ENCODE measurements at places on chromosomes 1 and 21. TPM values are rescaled to one million over a fixed set of nuclear protein-coding genes. Genes with fewer than 3 reads are reported as not detected.

ERICH3 gene
- total RNA-seq, result not detected

GRCh38 chr1:182617734-182618351 lies 13.7 kb upstream of the RGS16 start:
- DNase-seq, result peak; percentile 62

DNA sequence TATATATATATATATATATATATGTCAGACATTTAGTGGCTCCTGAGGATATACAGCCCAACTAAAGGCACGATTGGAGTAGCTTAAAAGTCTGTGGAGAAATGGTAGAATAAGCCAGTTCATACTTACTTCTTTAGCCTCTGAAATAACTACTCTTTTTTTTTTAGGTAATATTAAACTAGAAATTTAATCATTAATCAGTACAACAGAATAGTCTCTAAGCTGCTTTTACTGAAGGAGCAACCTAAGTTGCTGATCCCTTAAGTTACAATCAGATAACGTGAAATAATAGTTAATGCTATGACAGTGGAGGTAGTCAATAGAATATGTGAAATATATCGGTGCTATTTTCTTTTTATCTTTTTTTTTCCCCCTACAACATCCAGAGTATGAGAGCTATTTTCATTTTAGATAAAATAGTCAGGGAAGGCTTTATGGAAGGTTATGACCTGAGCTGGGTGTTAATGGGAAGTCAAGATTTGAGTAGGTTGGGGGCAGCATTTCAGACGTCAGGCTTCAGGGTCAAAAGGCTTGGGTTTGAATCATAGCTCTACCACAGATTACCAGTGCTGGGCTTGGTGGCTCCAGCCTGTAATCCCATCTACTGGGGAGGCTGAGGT lies 15.6 kb downstream of the ZMPSTE24 start:
- no peak for DNase-seq

DNA sequence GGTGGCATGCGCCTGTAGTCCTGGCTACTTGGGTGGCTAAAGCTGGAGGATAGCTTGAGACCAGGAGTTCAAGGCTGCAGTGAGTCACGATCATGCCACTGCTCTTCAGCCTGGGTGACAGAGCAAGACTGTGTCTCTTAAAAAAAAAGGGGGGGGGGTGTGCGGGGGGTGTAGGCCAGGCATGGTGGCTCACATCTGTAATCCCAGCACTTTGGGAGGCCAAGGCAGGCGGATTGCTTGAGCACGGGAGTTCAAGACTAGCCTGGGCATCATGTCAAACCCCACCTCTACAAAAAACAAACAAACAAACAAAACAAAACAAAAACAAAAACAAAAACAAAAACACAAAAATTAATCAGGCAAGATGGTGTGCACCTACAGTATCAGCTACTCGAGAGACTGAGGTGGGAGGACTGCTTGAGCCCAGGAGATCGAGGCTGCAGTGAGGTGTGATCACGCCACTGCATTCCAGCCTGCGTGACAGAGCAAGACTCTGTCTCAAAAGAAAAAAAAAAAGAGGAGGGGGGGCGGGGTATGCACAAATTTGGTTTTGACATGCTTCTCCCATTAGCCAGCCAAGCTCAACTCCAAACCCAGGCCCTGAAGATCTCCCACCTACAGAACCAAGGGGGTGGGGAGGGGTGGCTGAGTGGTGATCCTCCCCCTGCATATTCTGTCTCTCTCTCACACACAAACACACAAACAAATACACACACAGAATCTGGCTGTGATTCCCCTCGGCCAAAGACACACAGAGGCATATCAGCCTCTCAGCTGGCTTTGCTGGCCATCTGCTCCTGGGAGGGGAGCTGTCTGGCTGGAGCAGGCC lies 3.1 kb downstream of the PTAFR start:
- DNase-seq, result no peak

GRCh38 chr1:60133848-60134247 lies 60.3 kb upstream of the C1orf87 start:
- peak; percentile 69 for DNase-seq

DNA sequence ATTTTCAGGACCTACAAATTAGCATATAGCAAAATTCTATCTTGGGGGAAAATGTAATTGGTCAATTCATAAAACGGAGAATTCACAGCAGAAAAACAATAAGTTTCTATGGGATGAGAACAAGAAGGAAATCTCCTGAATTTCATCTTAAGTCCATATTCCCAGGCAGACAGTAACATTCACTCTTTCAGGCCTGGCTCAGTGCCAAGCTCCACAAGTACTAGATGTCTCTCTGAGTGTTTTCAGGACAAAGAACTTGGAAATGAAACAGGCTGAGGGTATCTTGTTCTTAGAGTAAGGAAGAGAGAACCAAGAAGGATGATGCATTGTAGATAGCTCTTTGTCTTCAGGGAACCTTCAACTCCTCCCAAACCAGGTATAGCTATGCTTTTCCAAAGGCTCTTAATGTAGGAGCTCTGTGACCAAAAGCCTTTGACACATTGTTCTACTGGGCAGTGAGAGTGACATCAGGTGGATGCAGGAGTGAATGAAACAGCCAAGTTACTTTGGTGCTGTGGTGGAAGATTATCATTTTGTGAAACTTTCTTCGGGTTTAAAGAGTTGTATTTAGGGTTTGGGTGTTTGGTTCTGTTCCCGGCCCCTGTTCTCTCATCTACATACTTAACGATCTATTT lies 298.3 kb downstream of the GPATCH2 start:
- DNase-seq, result no peak

All from A172 (cell line).